ENCODE measurements at places on chromosomes 3 and 15. TPM values are rescaled to one million over a fixed set of nuclear protein-coding genes. Genes with fewer than 3 reads are reported as not detected.

The RARB gene
- not detected for total RNA-seq

The SEC11A gene
- 122 TPM for total RNA-seq

The CYP1A2 gene
- not detected for total RNA-seq

GRCh38 chr3:124504332-124505059, 225.8 kb upstream of the UMPS start:
- DNase-seq: no peak

GRCh38 chr3:117217760-117218316, 508.3 kb downstream of the TUSC7 start:
- no peak for DNase-seq

DNA sequence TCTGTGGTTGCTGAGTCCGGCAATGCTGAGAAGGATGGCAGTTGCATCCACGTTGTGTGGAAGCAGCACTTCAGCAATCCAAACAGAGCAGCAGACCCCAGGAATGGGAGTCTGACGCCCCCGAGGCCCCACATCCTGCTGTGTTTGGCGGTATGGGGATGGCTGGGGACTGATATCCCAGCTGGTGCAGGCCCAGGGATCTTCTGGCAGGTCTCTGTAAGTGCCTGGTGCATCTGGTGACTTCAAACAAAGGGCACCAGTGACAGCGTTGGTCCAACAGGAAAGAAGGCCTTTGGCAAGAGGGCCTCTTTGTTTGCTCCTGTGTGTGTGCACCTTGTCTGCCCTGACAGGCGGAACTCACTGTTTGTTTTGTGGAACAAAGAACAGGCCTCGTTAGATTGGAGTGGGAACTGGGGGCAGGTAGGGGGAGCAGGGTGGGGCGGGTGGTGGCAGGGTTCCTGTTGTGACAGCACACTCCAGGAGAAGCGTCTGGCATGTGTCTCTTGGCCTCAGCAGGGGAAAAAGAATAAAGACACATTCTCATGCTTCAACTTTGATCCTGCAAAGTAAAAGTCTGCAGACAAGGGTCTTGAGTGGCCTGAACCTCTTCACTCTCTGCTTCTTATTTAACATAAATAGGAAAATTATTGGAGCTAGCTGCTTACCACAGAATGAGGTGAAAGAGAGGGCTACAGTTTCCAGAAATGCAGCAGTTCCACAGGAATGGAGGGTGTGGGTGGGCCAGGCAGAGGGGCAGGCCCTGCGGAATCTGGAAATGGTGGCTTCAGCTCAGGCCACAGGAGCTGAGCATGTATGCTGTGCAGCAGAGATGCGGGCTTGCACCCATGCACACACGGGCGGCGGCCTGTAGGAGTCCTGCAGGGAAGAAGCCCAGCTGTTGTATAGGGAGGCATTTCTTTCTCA, 94.5 kb upstream of the MYZAP start:
- no peak for DNase-seq

Measured in activated CD8-positive, alpha-beta memory T cell treated with anti-CD3 and anti-CD28 coated beads, Interleukin-2, amount 10 ng/mL, durations not matched to agents 7 days and 5 days (primary cell).